ENCODE measurements at places on chromosomes 12 and 14.
A peak's percentile ranks its signal among the peaks of the same experiment; 100 is the strongest.

- no peak for DNase-seq
These were observed 1.9 kb downstream of the NFE2 start for GRCh38 chr12:54298904-54299303.

- no peak for DNase-seq
These were observed 193.9 kb upstream of the C14orf180 start for GRCh38 chr14:104385531-104386101.

DNA sequence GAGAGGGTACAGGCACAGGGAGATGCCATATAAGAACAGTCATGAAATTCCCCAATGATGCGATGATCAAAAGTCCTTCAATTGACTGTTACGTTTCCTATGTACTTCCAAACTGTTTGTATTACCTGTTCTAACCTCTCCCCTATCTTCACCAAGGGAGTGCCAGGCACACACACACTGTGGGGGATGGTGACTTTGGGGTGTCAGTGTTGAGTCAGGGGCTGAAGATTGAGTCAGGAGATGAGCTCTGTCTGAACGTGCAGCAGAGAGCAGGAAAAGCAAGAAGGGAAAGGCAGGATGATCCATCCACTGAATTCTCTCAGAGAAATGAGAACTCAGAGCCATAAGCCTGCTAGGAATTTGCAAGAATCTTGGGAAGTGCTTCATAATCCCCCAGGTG is 153.4 kb downstream of the EFCAB11 start:
- DNase-seq, result no peak

- no peak for DNase-seq
These were observed 3.7 kb downstream of the ARHGDIB start for GRCh38 chr12:14957551-14958168.

- peak; percentile 44 for DNase-seq
These were observed at the start of gene ATXN2 for GRCh38 chr12:111598637-111599452. Gene ATXN2, minus strand, starts transcription at chr12:111599315. Its CDS starts 281 bp downstream, at chr12:111599034.

- DNase-seq, result no peak
These were observed 57.6 kb downstream of the GPR137C start for GRCh38 chr14:52610187-52610586.

DNA sequence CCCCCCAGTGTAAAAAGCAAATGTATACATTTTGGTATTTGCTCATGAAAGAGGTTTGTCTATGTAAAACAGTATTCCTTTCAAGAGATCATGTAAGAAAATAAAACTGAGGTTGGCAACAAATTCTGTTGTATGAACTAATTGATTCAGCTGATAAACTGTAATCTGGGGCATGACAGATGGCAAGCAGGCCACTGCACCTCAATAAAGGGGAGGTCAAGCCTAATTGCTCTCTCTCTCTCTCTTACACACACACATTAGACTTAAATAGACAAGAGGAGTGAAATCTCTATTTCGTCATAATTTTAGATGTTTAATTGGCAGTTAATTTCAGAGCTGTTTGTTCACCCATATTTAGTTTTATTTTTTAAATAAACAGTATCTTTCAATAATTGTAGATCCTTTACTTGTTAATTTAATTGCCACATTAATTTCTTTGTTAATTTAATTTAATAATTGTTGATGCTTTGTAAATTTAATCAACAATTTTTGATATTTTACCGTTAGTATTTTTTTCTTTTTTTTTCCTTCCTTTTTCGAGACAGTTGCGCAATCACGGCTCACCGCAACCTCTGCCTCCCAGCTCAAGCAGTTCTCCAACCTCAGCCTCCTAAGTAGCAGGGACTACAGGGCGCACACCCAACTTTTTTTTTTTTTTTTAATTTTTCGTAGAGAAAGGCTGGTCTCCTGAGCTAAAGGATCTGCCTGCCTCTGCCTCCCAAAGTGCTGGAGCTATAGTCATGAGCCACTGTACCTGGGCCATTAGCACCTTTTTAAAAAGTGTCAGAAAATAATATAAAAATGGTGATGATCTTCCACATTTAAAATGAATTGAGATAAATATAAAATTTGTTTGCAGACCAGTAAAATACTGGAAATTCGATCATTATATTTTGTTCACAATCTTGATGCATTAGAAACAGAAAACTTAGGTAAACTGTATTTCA is 577.7 kb downstream of the SLC16A7 start:
- DNase-seq, result no peak

GRCh38 chr14:74691456-74691855 is 21.4 kb downstream of the AREL1 start:
- DNase-seq, result no peak

DNA sequence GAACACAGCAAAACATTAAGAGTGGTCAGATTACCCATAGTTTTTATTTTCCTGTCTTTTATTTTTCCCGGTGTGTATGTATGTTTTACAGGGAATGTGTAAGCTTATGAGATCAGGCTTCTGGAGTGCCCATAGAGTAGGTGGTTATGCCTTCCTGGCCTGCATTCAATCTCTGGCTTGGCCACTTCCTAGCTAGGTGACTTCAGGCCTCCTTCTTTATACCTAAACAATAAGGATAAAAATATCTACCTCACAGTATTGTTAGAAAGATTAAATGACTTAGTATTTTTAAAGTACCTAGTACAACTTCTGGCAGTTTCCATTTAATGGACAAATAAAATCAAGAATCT is 42.4 kb downstream of the ITPR2 start:
- DNase-seq, result no peak

- DNase-seq, result no peak
These were observed 31.4 kb downstream of the PPFIBP1 start for GRCh38 chr12:27555361-27555760.

- DNase-seq, result no peak
These were observed 2.4 kb upstream of the CLEC1B start for GRCh38 chr12:10001171-10001776.

- peak; percentile 30 for DNase-seq
These were observed 90.5 kb upstream of the TMPO start for GRCh38 chr12:98424726-98425401.

GRCh38 chr12:46430340-46430948 is 57.9 kb upstream of the SLC38A2 start:
- no peak for DNase-seq

DNA sequence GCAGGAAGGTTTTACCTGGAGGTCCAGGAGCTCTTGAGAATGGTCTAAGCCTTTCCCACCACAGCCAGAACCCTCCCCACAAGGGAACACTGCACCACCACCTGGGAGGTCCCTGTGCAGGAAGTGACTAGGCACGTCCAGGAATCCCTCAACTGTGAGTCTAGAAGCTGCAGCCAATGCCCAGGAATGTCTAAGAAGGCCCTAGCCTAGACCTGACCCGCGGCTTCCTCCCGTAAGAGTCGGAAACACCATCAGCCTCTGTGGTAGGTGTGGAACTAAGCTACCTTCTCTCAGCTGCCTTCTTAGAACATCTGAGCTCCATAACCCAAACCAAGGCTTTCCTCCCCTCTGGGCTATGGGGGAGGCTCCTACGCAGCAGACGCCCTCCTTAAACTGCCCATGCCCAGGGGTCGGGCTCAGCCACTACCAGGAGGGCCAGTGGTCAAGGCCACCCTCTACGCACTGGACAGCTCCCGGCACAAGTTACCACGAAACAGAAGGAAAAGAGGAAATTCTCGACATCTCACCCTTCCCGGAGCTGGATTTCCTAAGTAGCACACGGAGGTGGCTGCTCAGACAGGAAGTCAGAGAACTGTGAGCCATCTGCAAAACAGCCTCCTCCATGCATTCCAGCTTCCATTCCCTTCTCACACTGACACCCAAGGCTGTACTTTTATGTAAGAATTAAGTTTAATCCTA is 25.5 kb downstream of the ZFYVE21 start:
- DNase-seq, result no peak

DNA sequence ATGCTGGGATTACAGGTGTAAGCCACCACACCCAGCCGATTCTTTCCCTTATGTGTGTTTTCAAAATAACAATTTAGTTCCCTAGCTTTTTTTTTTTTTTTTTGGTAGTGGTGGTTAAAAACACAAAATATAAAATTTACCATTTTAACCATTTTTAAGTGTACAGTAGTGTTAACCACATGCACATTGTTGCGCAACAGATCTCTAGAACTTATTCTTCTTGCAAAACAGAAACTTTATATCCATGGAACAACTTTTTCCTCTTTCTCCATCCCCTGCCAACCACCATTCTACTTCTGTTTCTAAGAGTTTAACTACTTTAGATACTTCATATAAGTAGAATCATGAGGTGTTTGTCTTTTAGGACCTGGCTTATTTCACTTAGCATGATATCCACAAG is 1.1 kb upstream of the NDUFA12 start:
- DNase-seq, result no peak

DNA sequence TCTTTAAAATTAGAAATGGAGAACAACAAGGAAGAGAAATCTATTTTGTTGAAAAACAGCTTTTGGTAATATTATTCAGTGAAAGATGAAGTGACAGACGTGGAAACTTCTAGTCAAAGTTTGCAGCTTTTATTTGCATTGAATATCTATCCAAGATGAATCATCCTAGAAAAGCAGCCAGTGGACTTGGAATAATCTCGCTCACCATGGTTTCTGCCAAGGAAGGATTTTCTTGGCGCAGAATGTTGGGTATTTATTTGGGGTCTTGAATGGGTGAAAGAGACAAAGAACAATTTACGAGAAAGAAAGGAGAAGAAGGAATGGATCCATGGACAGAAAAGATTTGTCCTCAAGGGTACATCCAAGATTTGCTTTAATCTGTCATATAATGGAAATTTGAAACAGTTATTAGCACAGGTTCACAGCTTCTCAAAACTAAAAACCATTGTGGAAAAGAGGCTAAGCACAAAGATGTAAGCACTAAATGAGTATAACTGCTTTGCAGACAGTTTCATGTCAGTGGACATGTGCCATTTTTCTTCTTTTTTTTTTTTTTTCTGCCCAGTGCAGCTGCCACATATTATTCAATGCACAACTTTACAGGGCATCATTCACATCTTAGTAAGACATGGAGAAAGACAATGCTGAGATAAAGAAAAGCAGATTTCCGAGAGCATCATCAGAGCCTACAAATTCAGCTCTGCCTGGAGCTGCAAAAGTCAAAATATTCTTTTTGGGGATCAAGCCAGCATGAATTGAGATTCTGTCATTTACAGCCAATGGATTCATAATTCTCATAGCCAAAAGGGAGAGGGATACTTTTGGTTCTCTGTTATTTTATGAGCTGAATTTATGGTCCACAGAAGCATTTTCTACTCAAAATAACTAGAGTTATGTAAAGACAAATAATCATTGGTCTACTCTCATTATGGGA is 333.7 kb downstream of the DAD1 start:
- no peak for DNase-seq

- no peak for DNase-seq
These were observed 21.5 kb downstream of the PPTC7 start for GRCh38 chr12:110561471-110562201.

DNA sequence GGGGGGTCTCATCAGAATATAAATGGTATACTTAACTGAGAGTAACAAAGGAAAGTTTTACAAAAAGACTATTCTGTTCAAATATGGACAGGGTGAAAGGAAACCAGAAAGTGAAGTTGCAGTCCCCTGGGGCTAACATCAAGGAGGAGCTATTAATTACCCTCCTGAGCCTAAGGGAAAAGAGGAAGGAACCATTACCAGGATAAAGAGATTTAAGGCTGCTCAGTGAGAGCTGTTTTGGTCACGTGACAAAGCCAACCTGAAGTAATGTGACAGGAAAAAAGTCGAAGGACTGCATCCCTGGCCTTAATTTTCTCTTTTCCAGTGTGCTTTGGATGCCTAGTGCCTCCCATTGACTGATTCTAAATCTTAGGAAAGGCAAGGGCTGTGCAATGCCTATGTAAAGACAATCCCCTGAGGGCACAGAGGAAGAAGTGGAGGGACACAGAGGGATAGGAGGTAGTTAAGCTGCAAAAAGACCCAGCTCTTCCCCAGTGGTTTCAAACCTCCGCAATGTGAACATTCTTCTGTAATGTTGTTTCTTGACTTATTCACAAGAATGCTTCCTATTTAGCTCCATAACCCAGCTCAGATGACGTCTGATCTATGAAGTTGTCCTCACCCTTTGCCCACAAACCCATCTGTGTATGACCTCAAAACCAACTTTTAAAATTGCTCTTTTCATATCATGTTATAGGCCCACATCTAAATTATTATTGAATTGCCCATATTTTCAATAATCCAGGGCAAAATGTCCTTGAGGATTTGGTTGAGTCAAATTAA is 187.7 kb upstream of the DCN start:
- no peak for DNase-seq

DNA sequence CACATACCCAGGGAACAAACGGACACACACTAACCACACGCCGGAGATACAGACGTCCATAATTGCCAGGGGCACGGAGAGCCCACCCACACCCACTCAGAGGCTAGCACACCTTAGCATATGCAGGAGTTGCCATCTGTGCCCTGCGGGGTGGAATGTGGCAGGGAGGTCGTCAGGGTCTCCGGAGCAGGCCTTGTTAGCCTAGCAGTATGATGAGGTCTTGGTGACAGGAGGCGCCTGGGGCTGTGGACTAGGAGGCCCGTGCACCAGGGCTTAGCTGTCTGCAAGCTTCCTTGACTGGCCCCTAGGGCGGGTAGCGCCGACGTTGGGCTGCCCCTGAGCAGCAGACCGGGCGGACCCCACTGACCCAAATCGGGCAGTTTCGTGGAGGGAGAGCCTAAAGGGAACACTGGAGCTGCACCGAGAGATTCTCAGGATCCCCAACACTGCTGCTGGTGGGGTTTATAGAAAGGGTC is 10.0 kb downstream of the STAC3 start:
- DNase-seq, result no peak

- DNase-seq, result no peak
These were observed 6.1 kb downstream of the TM7SF3 start for GRCh38 chr12:27008081-27008480.

- DNase-seq, result no peak
These were observed 1.1 kb upstream of the EXD2 start for GRCh38 chr14:69190191-69190590.

- no peak for DNase-seq
These were observed 29.2 kb upstream of the BMAL2 start for GRCh38 chr12:27303139-27304111.

DNA sequence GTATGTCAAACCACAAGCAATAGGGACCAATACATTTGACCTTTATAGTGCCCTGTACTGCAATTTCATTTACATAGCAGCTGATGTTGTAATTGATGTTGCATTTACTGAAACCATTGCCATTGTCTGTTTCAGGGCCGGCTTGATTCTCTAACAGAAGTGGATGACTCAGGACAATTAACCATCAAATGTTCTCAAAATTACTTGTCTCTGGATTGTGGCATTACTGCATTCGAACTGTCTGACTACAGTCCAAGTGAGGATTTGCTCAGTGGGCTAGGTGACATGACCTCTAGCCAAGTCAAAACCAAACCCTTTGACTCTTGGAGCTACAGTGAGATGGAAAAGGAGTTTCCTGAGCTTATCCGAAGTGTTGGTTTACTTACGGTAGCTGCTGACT is 216.0 kb downstream of the AKAP6 start:
- no peak for DNase-seq

GRCh38 chr12:40375076-40375475 is 150.3 kb downstream of the LRRK2 start:
- no peak for DNase-seq

- no peak for DNase-seq
These were observed 45.9 kb upstream of the MSRB3 start for GRCh38 chr12:65232476-65233077.
